ENCODE measurements at places on chromosomes 1 and 21. TPM values are rescaled to one million over a fixed set of nuclear protein-coding genes. Genes with fewer than 3 reads are reported as not detected.
A peak's percentile ranks its signal among the peaks of the same experiment; 100 is the strongest.

GRCh38 chr1:12275370-12275769 lies 45.5 kb downstream of the VPS13D start:
- no peak overlapping the region for H3K4me3 ChIP-seq
- H3K36me3 ChIP-seq = peaks cover 48% of the 10 kb centered on the region
- H3K27me3 ChIP-seq = no peaks in the 10 kb centered on the region
- H3K4me1 ChIP-seq = no peaks in the 10 kb centered on the region
- peak; percentile 17 for DNase-seq
- H3K27ac ChIP-seq = no peak overlapping the region

GRCh38 chr1:246537441-246537840 lies 28.6 kb downstream of the TFB2M start:
- no peaks in the 10 kb centered on the region for H3K4me1 ChIP-seq
- peak overlapping the region; percentile 58 for H3K27ac ChIP-seq

Gene EPHA10
- 75.8 TPM for total RNA-seq

GRCh38 chr21:43361493-43362296 lies 65.2 kb downstream of the SIK1 start:
- peaks cover 11% of the 10 kb centered on the region for H3K4me1 ChIP-seq
- H3K4me3 ChIP-seq = peak overlapping the region; percentile 26
- no peaks in the 10 kb centered on the region for H3K36me3 ChIP-seq
- H3K27me3 ChIP-seq = no peaks in the 10 kb centered on the region
- peak; percentile 71 for DNase-seq

Gene LYPD8
- 585 TPM for total RNA-seq

GRCh38 chr1:1920057-1920607 lies 1.1 kb upstream of the TMEM52 start:
- peak; percentile 15 for DNase-seq
- no peak overlapping the region for H3K4me3 ChIP-seq

All from transverse colon (tissue), 4 donors.